ENCODE measurements at places on chromosomes 6 and 20.
A peak's percentile ranks its signal among the peaks of the same experiment; 100 is the strongest.

DNA sequence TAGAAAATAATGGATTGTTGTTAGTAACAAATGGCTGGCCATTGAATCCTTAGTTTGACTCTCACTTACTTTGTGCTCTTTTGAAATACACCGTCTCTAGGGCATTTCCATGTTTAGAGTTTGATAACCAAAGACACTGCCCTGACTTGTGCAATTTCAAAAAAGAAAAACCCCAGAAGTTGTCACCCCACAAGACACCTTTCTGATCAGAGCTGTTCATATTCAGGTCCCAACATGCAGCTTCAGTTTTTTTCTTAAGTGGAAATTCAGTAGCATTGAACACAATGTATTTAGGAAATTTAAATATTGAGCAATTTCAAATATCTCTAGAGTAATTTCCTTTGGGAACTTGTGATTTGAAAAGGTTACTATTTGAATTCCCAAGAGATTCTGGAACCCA is 19.4 kb downstream of the CRYBG1 start:
- DNase-seq = no peak

GRCh38 chr6:151164383-151164782 is 75.4 kb upstream of the AKAP12 start:
- no peak for DNase-seq

DNA sequence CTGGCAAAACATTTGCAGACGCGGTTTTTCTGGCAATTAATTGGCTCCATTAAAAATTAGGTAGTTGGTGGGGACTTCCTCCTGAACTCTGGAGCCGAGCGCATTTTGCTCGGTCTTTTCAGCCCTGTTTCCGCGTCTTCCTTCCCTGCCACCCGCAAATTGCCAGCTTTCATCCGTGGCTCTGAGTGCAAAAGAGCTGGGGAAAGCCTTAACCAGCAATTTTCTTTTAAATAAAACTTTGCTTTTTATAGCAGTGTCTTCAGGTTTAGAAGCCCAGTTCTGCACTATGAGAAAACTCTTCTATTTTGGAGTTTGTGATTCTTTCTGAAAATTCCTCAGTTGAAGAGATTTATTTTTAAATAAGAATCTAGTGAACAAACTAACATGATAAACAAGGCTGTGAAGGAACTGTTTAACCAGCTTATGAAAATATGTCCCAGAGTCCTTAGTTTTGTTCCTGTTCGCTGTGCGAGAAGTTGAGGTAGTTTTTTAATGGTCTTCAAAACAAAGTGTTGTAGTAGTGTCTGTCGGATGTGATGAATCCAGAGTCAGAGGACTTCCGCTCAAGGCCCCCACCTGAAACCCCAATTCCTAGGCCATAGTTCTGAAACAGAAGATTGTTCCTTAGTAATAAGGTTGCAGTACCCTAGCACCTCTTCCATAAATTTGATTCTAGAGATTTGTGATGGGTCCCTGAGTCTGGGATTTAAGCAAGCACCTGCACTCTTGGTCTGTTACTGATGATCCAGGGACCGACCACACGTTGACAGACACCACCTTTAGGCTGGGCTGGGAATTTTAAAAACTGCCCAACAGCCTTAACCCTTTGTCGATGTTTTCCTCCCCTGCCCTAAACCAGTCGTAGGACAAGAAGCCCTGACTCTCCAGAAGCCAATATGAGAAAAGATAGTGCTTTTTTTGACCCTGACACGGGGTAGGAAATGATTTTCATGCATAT is 950 bp downstream of the KCTD20 start:
- DNase-seq = peak; percentile 45

DNA sequence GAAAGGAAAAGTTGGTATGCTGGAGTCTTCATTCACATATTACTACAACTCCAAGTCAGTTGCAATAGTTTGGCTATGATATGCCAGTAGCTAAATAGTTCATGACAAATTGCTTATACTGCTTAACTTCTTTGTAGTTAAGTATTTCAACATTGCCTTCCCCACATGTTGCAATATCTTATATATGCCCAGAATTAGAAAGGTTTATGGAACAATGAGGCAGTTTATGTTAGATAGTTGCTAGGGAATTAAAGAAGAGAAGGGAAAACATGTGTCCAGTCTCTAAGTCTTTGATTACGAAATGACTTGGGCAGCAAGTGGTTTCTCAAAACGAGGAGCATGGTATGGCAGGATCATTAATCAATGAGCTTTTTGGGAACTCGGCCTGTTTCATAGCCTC is 145.8 kb downstream of the PLCB4 start:
- no peak for DNase-seq

- DNase-seq = no peak
Observed at GRCh38 chr6:121886223-121886830, 450.9 kb downstream of the GJA1 start.

DNA sequence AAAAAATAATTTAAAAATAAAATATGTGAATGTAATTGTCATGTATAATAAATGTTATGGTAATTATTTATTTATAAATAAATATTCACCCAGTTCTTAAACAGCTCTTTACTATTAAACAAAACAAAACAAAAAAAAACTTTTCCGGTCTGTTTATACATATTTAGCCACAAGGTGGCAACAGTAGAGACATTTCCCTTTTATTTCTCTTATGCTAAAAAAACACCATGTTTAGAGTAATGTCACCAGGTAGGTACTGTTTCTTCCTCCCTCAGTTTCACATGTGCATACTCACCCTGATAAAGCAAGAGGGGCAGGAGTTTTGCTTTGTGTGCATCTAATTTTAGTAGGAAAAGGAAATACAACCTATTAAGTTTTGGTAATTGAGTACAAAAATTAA is 610.4 kb upstream of the IMPG1 start:
- no peak for DNase-seq

GRCh38 chr20:59636766-59637370 is 32.5 kb downstream of the PHACTR3 start:
- no peak for DNase-seq

GRCh38 chr6:137871291-137871690 is 4.2 kb downstream of the TNFAIP3 start:
- DNase-seq = no peak

DNA sequence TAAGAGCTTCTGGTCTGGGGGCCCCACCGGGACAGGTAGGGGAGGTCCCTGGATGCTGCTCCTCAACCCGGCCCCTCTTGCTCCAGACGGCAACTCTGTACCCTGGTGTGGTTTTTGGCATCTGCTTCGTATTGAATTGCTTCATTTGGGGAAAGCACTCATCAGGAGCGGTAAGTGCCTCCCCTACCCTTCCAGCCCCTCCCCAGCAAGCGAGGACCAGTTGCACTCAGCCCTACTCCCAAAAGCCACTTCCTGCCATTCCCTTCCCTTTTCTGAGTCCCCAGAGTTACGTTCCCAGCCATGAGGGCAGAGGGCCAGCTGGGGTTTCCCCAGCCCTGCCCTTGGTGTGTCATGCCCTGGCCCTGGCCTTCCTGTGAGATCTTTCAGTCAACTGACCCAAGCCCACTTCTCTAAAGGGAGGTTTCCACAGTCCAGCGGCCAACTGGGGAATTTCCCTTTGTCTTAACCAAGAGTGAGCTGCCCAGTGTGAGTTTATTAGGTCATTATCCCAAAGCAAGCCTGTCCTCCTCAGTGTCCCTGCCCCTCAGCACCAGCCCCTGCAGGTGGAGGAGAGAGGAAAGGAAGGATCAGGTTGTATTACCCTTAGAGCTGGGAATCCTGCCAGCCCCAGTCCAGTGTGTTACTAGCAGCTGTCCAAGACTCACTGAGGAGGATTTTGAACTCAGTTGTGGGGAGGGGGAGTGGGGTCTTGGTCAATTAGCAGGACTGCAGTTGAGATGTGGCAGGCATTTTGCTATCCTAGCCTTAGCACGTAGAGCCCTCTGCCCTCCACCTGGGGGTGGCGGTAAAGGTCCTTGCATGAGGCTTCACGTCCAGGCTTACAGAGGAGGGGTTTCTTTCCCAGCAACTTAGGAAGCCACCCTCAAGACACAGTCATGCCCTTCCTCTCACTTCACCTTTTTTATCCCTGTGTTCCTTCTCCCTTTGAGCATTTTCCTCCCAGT is 45.8 kb downstream of the TM9SF4 start:
- peak; percentile 92 for DNase-seq

- no peak for DNase-seq
Observed at GRCh38 chr6:145112711-145113148, 622.6 kb downstream of the EPM2A start.

DNA sequence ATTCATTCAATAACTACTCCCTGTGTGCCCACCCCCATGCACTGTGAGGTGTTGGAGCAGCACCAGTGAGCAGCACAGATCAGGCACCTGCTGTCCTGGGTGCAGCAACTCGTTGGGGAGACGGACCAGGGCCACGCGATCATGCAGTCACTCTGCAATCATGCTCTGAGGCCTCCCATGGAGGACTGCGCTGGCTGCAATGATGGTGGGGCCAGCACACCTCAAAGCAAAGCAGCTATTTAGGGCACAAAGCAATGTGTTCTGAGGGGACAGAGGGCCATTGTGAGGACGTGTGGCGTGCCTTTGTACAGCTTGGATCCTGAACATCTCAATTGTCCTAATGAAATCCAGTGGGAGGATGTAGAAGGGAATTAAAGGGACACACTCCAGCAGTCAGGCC is 41.0 kb upstream of the MPC1 start:
- DNase-seq = no peak

GRCh38 chr6:1285556-1285955 is 26.3 kb upstream of the FOXQ1 start:
- DNase-seq = no peak

GRCh38 chr6:149334682-149335160 is 17.2 kb downstream of the TAB2 start:
- no peak for DNase-seq

GRCh38 chr20:63850689-63851547 is 10.4 kb upstream of the ABHD16B start:
- DNase-seq = no peak

DNA sequence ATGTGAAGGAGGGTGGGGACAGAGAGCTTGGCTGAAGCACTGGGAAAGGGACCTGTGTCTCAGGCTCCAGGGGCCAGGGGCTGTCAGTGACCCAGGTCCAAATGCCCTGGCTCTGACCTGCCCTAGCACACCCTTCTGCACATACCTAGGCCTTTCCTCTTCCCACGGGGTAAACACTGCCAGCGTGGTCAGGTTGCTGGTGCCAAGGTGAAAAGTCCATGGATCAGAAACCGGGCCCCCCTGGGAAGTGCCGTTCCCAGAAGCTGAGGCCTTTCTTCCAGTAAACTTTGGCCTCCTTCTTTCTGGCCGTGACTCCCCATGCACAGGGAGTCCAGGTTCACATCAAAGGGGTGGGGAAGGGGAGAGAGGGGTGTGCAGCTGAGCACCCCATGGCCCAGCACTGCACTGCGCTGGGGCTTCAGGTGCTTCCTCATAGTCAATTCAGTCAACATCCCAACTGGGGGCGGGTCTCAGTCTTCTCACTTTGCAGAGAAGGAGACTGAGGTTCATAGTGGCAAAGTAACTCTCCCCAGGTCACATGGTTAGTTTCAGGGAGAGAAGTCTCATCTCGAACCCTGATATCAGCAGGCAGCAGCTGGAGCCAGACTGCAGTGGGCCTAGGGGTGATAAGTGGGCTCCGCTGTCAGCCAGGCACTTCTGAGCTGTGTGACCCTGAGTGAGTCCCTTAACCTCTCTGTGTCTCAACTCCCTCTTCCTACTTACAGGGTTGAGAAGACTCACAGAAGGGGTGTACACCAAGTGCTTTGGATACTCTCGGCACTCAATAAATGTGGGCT is 17.0 kb downstream of the PCK1 start:
- no peak for DNase-seq

DNA sequence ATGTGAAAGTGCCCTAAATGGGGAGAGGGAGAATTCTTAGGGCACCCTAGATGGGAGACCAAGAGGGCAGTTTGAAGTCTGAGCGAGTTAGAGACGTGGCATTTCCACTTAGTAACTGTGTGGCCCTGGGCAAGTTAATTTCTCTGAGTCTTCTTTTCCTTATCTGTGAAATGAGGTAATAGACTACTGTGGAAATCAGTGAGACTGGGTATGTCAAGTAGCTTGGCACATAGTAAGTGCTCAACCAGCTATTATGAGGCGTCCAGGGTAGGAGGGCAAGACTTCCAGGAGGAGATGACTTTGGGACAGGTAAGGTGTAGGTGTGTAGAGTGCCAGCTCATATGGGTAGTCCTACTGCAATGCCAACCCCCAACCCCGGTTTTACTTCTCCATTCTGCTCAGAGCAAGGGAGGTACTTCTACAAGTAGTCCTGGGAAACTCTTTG is 770 bp downstream of the KIF3B start:
- DNase-seq = no peak

DNA sequence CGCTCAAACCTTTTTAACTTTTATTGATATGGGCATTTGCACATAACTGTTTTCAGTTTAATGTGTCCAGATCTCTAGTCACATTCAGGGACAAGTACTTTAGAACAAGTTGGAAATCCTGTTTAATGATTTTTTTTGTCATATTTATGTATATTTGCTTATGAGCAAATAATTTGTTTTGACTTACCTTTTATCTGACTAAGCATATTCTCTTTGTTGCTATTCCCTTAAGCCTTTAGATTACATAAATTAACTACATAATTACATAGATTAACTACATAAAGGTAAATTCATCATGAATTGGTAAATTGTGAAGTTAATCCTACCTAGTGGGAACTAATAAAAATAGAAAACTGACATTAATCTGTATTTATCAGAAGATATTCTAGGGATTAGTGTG is 523.5 kb upstream of the MAN1A1 start:
- no peak for DNase-seq

DNA sequence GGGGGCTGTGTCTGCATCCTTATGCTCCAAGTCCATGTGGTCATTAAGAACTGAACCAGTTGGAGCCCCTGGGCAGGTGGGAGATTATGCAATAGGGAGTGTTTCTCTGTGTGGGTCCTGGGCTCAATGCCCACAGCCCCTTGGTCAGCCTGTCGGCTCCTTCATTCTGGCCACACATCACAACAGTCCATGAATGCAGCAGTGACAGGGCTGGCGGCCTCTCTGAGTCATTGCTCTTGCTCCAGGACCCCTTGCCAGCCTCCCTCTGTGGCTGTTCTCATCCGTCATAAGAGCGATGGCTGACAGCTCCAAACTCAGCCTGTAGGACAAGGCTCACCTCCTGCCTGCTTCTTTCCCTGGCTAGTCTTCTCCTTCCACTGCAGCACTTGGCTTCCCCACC is 609.5 kb upstream of the CDH4 start:
- no peak for DNase-seq

DNA sequence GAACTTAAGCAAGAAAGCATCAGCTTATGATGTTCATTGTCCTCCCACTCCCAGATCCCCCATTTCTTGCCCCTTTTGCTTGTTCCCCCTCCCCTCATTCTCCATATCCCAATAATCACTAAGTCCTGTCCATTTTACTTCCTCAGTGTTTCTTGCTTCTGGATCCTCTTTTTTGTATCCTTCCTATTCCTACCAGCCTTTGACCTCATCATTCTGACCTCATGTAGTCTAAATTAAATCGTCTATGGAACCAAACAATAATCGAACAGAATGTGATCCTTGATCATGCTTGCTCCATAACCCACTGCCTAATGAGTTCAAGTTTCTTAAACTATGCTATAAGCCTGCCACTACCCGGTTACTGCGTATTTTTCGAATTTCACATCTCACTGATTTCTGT is 5.4 kb upstream of the RSPH3 start:
- no peak for DNase-seq

DNA sequence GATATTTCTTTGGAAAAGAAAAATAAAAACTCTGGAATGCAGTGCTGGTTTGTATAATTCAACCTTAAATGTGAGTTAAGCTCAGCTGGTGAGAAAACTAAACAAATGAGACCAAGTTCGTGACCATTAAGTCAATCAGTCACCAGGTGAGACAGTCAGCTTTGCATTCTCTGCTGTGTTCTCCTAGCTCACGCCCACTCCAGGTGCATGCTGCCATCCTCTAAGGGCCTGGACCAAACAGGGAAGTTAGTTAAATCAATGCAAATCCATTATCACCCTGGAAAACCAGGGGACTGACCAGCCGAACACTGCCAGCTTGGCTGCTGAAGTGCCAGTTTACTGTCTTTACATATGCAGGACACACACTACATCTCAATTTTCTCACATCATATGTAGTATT is 7.2 kb downstream of the TPBG start:
- DNase-seq = no peak

Measured in H54 (cell line).